ENCODE measurements at places on chromosomes 13 and 19. TPM values are rescaled to one million over a fixed set of nuclear protein-coding genes. Genes with fewer than 3 reads are reported as not detected.

RASIP1 gene
- 0.42 TPM for total RNA-seq

FFAR1 gene
- total RNA-seq = not detected

MYO1F gene
- total RNA-seq = 254 TPM

FGF22 gene
- not detected for total RNA-seq

TMEM38A gene
- total RNA-seq = 0.60 TPM

ATP1A3 gene
- total RNA-seq = 2.3 TPM

LPAR2 gene
- 50.8 TPM for total RNA-seq
